ENCODE measurements at places on chromosomes 16 and 17.
A peak's percentile ranks its signal among the peaks of the same experiment; 100 is the strongest.

- no peak for DNase-seq
These were observed 80.7 kb downstream of the RAB11FIP4 start for GRCh38 chr17:31472137-31472536.

DNA sequence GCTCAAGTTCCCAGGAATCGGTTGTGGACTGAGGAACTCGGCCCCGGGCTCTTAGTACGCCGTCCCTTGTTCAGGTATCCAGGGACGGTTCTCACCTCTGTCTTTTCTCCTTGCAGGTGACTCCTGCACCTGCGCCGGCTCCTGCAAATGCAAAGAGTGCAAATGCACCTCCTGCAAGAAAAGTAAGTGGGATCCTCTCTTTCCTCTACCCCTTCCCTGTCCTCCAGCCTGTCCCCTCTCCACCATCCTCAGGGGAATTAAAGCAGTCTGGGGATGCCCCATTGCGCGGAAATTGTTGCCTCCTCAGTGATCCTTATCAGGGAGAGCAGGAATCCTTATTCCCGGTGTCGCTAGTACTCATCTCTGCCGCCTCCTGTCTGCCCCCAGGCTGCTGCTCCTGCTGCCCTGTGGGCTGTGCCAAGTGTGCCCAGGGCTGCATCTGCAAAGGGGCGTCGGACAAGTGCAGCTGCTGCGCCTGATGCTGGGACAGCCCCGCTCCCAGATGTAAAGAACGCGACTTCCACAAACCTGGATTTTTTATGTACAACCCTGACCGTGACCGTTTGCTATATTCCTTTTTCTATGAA is 585 bp downstream of the MT2A start:
- no peak for DNase-seq

GRCh38 chr16:15782573-15783365 is 74.1 kb downstream of the MYH11 start:
- DNase-seq, result no peak

DNA sequence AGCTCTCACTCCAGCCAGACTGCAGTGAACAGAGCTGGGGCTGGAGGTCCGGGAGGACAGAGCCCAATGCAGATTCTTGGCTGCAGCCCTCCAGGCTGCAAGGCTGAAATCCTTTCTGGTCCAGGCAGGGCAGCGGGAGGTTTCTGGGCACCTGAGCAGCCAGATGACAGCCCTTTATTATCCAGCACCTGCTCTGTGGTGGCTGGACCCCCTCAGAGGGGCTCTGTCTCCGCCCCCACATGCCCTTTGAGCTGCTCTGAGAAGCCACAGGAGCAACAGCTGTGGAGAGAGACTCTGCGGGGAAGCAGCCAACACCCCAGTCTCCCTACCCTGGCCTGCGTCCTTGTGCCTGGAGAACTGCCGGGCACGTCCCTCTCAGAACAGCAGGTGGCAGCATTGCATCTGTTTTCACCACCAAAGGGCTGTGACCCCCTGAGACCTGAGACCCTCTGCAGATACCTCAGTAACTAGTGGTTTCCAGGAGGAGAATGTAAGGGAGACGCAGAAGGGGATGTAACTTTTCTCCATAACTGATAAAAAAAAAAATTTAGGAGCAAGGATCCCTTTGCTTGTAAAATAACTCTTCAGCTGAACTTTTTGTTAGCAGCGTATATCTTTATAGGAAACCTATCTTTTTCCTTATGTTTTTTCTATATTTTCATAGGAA is 3.7 kb upstream of the CNP start:
- peak; percentile 76 for DNase-seq

GRCh38 chr16:53566552-53567245 is 63.7 kb upstream of the AKTIP start:
- no peak for DNase-seq

GRCh38 chr17:65231662-65232335 is 94.6 kb downstream of the RGS9 start:
- peak; percentile 60 for DNase-seq

GRCh38 chr16:73319737-73320136 is 271.8 kb upstream of the ZFHX3 start:
- no peak for DNase-seq

GRCh38 chr17:81306898-81307510 is 11.9 kb upstream of the SLC38A10 start:
- DNase-seq, result no peak

DNA sequence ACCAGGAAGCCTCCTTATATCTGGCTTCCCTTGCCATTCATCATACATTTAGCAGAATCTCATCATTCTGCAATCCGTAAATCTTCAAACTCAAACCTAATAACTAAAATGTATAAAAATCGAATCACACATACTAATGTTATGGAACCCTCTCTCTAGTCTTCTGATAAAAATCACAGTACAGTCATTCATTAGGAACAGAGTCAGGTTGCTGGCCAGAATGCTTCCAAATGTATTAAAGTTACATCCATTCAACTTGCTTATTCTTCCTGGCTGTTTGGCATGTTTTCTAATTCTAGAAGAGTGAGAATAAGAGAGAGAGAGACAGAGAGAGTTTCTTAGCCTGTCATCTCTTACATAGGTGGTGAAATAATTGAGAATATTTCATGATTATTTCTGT is 16.5 kb upstream of the RASL10B start:
- DNase-seq, result no peak

GRCh38 chr17:36849871-36850348 is 87.4 kb upstream of the LHX1 start:
- no peak for DNase-seq

DNA sequence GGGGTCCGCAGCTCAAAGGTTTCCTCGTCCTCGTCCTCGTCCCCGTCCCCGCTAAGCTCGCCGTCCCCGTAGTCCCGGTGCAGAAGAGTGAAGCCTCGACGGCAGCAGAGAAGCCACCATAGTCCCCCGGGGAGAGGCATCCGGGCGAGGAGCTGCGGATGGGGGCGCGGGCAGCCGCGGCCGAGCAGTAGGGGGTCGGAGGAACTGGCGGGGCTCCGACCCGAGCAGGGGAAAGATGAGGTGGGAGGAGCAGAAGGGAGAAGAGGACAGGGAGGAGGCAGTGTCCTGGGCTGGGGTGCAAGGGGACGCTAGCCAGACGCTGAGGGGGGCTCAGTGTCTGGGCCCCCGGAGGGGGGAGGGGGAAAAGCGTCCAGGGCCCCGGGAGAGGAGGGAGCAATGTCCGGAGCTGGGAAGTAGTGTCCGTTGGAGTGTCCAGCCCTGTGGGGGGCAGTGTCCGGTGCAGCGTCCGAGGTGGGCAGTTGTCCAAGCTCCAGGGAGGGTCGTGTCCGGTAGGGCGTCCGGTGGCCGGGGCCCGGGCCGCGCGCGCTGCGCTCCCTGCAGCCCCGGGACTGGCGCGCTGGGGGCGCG is at the start of gene PLEKHH3:
Gene PLEKHH3, minus strand, starts transcription at position 571 of the 588 bp plus-strand sequence. Its CDS starts 431 bp downstream, at position 140.
- DNase-seq, result no peak

DNA sequence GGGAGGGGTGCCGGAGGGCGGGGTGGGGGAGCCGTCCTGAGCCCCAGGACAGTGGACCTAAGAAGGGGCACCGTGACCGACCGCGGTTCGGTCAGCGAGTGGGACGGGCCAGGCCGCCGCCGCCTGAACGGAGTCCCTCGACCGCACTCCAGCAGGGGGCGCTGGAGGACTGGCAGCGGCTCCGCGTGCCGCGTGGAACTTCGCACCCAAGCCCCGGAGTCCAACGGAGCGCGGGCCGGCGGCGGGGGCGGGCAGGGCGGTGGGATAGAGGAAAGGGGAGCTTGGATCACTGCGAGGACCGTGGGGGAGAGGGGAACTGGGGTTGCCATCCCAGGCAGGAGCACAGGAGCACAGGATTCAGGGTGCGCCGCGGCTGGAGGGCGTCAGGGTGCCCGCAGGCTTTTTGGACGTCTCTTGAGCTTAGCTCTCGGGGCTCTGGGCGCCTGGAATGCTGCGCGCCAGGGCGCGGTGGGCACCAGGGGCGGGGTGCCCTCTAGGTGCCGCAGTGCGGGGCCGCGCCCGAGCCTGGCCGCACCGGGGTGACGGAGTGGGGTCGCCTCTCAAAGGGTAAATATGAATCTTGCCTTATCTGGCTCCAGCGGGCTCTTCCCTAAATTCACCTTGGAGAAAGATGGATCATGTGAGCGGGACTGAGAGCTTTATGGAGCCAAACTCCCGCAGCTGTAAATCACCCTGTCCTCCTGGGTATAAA is 379 bp upstream of the OTOP2 start:
- peak; percentile 67 for DNase-seq

DNA sequence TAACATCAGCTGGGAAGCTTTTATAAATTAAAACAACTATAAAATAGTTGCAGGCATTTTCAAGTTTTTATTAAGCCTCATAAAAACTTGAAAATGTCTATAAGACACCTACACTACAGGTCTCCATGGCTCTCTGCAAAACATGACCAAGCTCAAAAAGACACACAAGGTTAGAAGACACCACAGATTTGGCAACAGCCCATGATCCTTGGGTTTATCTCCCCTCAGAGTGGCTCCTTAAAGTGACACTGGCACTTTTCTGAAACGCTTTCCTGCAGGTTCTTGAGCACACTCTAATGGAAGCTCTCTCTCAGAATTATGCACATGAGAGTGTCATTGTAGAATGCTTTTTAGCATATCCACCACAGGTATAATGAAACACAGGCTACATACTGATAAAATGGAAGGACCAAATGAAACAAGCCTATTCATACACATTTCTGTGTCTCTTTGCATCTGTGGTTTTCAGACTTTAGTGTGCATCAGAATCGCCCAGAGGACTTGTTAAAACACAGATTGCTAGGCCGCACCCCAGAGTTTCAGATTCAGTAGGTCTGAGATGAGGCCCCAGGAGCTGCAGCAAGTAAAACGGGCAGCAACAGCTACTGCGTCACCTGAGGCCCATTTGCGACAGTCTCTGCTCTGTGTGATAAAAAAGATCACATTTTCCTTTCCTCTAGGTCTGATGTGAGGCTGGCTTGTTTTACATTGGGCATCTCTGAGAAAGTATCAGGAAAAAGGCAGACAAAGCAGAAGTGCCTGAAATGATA is 75.0 kb upstream of the WSB1 start:
- DNase-seq, result no peak
